CD4-positive, alpha-beta T cell (primary cell): ENCODE measurements at places on chromosomes 3 and 15.

GRCh38 chr15:69658411-69658945 is 205.9 kb downstream of the RPLP1 start:
- no peak for DNase-seq

DNA sequence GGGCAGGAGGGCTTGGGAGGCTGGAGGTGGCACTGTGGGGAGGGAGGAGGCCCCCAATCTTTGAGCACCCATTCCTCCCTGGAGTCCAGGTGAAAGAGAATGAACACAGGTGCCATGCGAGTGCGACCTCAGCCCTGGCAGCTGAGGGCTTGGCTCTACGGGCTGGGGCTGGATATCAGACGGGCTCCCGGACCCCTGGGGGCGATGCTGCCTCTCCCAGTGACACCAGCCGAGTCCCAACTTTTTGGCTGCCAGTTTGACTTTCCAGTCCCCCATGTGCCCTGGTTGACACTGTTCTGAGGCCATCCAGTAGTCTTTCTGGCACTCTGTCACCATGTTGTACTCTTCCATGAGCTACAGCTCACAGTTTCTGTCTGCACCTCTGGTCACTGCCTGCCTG is 1.2 kb downstream of the VILL start:
- DNase-seq = no peak

GRCh38 chr3:7410782-7411181 is 549.9 kb downstream of the GRM7 start:
- DNase-seq = no peak

DNA sequence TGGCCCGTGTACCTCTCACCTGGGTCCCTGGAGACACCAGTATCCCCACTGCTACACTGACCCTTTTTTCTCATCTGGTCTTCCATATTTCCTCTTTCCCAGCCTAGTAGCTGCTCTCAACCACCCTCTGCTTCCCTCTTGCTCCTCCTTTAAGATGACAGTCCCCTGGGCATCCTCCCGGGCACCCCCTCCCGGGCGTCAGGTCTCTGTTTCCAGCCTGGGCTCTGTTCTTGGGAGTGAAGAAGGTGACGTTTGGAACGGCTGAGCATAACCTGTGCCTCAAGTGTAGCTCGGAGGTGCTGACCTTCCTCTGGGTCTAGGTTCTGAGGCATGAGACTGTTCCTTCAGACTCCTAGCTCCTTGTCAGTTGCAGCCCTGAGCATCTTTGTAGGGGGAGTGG is 101.2 kb downstream of the VGLL4 start:
- DNase-seq = no peak

GRCh38 chr3:129558772-129559564 is 16.0 kb downstream of the H1-8 start:
- no peak for DNase-seq

- DNase-seq = no peak
Observed at GRCh38 chr3:174276826-174277225, 582.3 kb upstream of the NAALADL2 start.

GRCh38 chr3:119585856-119586570 is 6.7 kb downstream of the ADPRH start:
- no peak for DNase-seq

DNA sequence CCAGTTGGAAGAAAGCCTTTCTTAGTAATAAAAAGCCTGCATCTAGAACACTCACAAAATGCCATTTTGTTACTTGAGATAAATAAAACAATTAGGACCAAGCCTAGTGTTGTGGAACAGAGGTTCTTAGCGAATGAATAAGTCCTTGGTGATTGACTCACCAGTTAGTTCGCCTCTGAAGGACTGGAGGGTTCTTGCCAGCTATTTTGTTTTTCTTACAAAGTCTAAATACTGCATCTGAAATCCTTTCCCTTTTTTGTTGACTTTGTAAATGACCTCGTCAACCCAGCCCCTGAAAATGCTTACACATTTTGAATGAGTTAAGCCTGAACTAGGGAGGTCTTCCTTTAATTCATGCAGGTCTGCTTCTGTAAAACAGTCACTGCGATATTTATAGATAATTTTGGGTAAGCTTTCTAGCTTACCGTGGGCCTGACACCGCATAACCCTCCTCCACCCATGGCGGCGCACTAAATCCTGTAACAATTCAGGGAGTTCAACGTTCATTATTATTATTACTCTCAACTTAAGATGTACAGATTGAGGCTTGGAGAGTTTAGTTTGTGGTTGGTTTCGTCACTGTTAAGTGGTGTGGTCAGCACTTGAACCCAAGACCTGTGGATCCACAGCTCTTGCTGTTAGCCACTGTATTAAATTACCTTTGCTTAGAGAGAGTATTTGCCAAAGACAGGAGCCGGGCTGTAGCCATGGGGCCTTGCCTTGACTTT is 45.0 kb upstream of the SACM1L start:
- no peak for DNase-seq

DNA sequence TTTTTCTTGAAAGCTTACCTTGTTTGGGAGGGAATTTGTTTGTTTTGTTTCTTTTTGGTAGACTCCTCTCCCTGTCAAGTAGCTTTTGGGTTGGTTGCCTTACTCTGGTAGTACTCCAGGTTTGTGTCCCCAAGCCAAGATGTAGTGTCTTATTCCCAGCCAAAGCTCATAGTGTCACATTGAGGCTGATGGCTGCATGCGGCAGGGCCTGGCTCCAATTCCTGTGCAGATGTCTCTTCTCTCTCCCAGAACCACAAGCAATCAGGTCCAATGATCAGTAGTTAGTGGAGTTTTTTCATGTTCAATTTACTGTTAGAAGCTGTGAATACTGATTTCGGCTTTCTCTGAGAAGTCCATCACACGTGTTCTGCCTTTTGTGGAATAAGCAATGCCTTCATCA is 221.1 kb upstream of the THBS1 start:
- no peak for DNase-seq

DNA sequence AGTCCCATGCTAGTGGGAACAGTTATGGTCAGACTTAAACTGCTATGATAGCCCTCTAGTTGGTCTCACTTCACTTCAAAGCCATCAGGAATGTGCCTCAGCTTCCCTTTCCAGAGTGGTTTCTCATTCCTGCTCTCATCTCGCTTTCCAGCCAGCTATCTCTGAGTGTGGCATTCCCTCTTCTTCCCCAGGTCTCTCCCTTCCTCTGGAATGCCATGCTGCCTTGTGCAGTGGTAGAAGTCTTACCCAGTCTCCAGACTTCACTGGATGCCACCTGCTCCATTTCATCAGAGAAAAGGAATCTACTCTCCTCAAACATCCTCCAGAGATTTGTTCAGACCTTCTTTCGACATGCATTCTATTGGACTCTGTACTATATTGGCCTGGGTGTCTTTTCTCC is 83.0 kb downstream of the AGBL1 start:
- no peak for DNase-seq

DNA sequence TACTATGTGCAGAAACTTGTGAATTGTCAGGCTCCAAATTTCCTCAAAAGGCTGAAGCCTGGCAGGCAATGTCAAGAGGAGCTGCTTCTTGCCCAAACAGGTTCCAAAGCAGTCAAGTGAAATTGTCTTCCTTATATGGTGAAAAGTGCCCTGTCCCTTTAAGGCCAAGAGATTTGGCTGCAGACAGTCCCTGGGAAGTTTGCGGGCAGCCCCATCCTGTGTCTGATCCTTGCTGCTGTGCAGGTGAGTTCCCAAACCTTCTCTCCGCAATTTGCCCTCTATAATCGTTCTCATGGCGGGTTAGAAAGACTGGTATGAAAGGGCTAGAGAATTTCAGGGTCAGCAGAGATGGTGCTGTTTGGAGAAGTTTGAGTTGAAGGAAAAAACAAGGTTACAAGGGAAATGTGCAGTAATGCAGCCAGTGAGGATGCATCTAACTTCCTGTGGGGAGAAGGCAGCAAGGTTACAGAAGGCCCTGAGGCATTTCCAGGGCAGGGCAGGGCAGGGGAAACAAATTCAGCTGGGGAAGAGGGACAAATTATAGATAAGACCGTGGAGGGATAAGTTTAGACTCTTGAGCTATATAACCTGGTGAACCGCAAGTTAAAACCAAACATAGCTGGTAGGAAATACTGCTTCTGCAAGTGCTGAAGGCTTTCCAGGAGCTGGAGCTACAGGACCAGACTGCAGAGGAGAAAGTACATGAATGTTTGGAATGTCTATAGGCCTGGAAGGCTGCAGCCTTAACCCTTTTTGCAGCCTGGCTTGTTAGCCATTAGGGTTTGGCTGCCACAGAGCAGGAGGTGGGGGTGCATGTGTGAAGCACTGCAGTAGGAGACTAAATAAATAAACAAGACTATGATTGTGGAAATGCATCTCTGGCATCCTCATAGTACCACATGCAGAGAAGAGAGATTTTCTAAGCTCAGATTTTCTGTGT is 256.2 kb upstream of the IL12A start:
- no peak for DNase-seq

GRCh38 chr3:14806641-14807263 is 12.0 kb upstream of the FGD5 start:
- DNase-seq = no peak

GRCh38 chr3:157410945-157411344 is 25.7 kb upstream of the PTX3 start:
- no peak for DNase-seq

GRCh38 chr3:66464512-66464894 is 36.3 kb downstream of the LRIG1 start:
- DNase-seq = no peak

GRCh38 chr3:123027292-123028232 is at the start of gene SEMA5B:
Gene SEMA5B (minus strand): TSS chr3:123027763. CDS start chr3:122961263, 66,500 bp downstream.
- no peak for DNase-seq

GRCh38 chr3:174099724-174100123 is 702.2 kb downstream of the NLGN1 start:
- no peak for DNase-seq

DNA sequence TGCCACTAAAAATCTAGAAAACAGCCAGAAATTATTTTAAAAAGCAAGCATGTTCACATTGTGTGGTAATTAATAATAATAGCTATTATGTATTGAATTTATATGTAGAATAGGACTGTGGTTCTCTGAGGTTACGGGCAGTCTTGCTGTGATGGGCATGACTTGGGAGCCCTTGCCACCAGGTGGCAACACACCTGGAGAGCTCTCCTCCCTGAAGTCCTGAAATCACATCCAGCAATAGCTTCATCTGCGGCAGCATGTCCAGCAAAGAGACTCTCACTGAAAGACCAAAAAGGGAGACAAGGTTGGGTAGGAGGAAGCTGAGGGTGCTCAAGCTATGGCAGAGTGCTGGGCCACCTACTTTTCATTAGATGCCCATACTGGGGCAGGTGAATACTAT is 206.8 kb upstream of the IL12A start:
- no peak for DNase-seq

- DNase-seq = peak; percentile 58
Observed at GRCh38 chr3:120418866-120419490, 31.8 kb downstream of the FSTL1 start.

DNA sequence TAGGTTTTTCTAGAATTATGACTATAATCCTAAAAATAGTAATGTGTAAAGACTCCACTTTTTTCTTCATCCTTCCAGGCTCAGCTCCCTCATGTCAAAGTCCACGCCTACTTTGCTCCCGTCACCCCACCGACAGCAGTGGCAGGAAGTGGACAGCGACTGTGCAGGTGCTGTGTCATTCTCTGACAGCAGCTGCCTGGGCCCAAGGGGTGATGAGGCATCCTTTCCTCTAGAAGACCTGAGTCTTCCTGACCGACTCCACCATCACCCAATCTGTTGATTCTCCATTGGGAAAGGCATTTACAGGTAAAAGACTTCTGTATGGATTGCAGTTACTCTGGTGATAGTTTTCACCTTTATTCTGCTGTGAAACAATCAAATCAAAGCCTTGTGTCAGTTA is 54.8 kb downstream of the UBP1 start:
- no peak for DNase-seq

- DNase-seq = no peak
Observed at GRCh38 chr3:43152649-43153048, 46.8 kb upstream of the POMGNT2 start.
